Neural crest cell (in vitro differentiated cells): ENCODE measurements at places on chromosomes 5 and 9. TPM values are rescaled to one million over a fixed set of nuclear protein-coding genes. Genes with fewer than 3 reads are reported as not detected.
A peak's percentile ranks its signal among the peaks of the same experiment; 100 is the strongest.

DNA sequence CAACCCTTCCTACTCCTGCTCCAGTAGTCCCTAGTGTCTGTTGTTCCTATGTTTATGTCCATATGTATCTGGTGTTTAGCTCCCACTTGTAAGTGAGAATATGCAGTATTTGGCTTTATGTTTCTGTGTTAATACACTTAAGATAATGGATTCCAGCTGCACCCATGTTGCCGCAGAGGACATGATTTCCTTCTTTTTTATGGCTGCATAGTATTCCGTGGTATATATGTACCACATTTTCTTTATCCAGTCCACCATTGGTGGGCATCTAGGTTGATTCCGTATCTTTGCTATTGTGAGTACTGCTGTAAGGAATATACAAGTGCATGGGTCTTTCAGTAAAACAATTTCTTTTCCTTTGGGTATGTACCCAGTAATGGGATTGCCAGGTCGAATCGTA lies 5.2 kb upstream of the ARRDC3 start:
- no peak for DNase-seq

- DNase-seq: no peak
These were observed 92.2 kb downstream of the ZNF462 start for GRCh38 chr9:106954974-106955850.

DNA sequence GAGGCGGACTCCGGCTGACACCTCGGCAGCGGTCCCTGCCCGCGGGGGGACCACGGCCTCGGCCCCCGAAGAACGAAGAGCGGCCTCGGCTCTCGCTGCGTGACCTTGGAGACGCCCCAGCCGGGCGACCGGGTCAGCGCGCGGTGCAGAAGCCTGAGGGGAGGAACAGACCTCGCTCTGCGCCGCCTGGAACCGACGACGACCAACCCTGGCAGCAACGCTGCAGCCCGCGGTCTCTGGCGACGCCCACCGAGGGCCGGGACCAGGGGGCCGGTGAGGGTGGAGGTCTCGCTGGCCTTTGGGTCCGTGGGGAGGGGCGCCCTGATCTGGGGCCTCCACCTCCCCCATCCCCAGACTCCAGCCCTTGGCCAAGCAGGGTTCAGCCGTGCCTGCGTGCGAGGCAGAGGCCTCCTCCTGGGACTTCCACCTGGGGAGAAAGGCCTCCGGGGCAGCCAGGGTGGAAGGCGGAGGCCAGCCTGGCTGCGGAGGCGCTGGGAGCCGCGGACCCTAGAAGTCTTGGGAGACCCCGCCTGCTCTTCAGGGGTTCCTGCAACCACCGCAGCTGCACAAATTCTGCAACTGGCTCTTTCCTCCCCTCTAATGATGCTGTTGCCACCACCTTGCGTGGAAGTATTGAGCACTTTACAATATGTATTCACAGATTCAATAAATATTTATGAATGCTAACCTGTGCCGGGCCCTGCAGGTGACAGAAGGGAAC lies 44.3 kb upstream of the SLC12A7 start:
- peak; percentile 25 for DNase-seq

DNA sequence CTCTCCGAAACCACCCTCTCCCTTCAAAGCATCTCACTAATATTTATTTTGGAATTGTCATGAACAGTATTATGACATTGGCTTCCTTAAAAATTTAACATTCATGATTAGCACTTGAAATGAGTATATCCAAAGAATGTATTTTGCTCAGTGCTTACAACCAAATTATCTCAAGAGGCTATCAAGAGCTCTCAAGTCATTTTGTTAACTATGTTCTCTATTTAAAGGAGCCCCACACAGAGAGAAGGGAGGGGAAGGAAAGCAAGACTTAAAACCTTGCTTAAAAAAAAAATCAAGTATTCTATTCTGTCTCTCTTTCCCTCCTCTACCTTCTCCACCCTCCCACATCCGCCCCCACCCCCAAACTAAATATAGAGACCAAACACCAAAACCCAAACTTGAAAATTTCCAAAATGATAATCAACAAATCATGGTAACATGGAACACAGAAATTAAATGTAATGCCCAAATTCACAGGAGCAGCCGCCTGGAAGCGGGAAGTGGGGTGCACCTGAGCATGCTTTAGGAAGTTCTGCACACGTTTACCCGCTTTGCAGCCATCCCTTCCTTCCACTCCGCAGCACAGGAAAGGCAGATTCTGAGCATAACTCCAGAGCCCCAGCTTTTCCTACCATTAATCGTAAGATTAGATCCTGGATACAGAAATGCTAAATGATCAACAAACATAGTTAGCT lies 66.9 kb downstream of the EBF1 start:
- no peak for DNase-seq

GRCh38 chr9:130963337-130963908 lies 24.4 kb upstream of the FIBCD1 start:
- DNase-seq: no peak

DNA sequence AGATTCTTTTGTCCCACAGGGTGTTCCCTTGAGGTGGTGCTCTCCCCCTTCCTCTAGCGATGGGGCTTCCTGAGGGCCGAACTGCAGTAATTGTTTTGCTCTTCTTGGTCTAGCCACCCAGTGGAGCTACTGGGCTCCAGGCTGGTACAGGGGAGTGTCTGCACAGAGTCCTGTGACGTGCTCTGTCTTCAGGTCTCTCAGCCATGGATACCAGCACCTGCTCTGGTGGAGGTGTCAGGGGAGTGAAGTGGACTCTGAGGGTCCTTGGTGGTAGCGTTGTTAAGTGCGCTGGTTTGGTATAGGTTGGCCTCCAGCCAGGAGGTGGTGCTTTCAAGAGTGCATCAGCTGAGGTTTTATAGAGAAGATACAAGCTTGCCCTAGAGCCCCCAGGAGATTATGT lies 20.4 kb upstream of the CEP72 start:
- DNase-seq: no peak

GRCh38 chr9:110626101-110626829 lies 42.3 kb upstream of the MUSK start:
- DNase-seq: no peak

DNA sequence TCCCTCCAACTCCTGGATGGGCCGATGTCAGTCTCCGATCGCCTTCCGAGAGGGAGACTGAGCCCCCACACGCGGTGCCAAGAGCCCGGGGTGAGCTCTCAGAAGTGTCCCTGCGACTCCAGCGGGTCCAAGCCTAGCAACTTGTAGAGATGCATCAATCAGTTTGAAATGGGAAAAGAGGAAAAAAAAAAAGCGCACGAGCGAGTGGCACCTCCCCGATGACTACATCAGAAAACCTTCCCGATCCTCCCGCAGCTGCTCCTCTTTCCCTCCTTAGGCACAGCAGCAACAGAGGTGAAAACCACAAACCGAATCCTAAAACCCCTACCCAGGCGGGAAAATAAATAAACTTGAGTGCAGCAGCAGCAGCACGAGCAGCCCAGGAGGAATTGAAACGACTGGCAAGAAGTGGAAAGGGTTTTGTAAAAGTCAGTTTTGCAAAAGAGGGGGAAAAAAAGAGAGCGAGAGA lies 1.0 kb upstream of the EFNA5 start:
- DNase-seq: peak; percentile 26

- DNase-seq: no peak
These were observed 640.4 kb upstream of the ARRDC3 start for GRCh38 chr5:92023555-92023954.

- DNase-seq: no peak
These were observed 284.5 kb downstream of the MAT2B start for GRCh38 chr5:163789870-163790269.

DNA sequence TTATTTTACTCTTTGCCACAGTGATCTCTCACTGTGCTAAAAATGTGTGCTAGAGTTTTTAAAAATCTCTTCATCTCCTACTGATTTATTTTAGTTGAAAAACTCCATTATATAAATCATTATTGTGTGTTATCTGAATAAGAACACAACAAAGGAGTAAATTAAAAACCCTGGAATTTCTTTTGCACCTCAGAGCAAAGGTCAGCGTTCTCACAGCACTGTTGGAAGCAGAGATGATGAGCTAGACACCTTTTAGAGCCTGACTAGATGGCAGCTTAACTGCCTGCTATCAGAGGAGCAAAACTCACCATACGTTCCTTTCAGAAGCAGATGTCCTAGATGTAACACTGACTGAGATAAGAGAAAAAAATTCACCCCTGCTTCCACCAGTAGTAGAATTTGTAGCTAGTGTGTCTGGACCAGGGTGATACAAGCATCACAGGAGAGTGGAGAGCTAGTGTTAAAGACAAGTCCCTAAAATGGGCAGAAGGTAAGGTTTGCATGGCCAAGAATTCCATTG lies 147.1 kb downstream of the ENTREP1 start:
- no peak for DNase-seq

GRCh38 chr9:107548298-107549142 lies 59.0 kb upstream of the KLF4 start:
- no peak for DNase-seq

- DNase-seq: no peak
These were observed 778.3 kb downstream of the PRELID2 start for GRCh38 chr5:145056800-145057199.

- DNase-seq: no peak
These were observed 899.5 kb downstream of the TLE1 start for GRCh38 chr9:80789831-80790230.

ENG gene
- total RNA-seq: 2.6 and 3.3 TPM in 2 replicates

ABHD17B gene
- 42.1 and 42.5 TPM in 2 replicates for total RNA-seq

F12 gene
- 2.3 and 2.7 TPM in 2 replicates for total RNA-seq

SLC34A1 gene
- 0.16 TPM in 1 of 2 replicates, not detected in the other for total RNA-seq

ACOT12 gene
- total RNA-seq: not detected in 2 replicates

DCTN3 gene
- total RNA-seq: 92.1 and 102 TPM in 2 replicates

SLC9A3 gene
- 1.5 and 1.7 TPM in 2 replicates for total RNA-seq

ERGIC1 gene
- total RNA-seq: 106 and 108 TPM in 2 replicates
